ENCODE measurements at places on chromosomes 16 and 17. TPM values are rescaled to one million over a fixed set of nuclear protein-coding genes. Genes with fewer than 3 reads are reported as not detected.

DNA sequence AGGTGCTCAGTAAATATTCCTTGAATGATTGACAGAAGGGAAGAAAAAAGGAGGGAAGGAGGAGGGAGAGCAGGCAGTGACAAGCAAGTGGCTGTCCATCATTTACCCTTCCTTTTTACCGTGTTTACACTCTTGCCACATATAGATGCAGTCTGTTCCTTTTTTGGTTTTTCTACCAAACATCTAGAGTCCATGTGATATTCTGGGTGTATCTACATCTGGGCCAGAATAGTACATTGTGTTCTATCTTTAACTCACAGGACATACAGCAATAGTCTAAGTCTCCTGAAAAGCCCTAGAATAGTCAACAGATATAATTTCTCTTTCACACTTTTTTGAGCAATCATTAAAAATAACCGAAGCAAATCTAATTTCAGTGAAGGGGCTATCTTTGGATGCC is 33.5 kb downstream of the KCNJ2 start:
- no peaks in the 10 kb centered on the region for H3K27me3 ChIP-seq
- no peaks in the 10 kb centered on the region for H3K36me3 ChIP-seq
- DNase-seq: no peak
- no peak overlapping the region for H3K27ac ChIP-seq

DNA sequence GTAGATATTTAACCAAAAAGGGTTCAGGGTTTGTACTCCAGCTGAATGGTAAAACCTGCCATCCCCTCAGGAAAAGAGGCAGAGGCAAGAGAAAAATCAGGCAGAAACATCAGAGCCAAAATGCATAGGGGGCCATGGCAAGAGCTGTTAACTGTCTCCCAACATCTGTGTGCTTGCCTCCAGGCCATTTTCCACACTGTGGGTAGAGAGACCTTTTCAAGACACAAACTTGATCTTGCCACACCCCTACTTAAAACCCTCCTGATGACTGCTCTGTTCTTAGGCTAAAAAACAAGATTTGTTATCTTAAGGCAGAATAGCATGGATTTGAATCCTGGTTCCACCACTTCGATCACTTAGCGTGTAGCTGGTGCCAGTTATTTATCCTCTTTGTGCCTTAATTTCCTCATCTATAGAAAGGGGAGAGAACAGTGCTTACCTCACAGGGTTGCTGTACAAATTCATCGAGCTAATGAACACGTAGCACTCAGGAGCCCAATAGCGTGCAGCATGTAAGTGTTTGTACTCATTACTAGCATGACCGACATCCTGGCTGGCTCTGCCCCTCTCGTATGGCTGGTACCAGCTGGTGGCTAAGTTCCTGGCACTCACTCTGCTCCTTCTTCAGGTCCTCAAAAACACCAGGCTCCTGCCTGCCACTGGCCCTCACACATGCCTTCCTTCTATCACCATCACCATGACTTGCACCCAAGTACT is 25.8 kb downstream of the STAT3 start:
- H3K4me3 ChIP-seq: no peak overlapping the region
- no peak for DNase-seq
- H3K27ac ChIP-seq: no peak overlapping the region
- H3K27me3 ChIP-seq: no peaks in the 10 kb centered on the region
- H3K4me1 ChIP-seq: peaks cover 52% of the 10 kb centered on the region
- peaks cover 8% of the 10 kb centered on the region for H3K36me3 ChIP-seq

- H3K4me1 ChIP-seq: no peaks in the 10 kb centered on the region
- H3K36me3 ChIP-seq: peaks cover 30% of the 10 kb centered on the region
- no peak overlapping the region for H3K27ac ChIP-seq
- no peak overlapping the region for H3K4me3 ChIP-seq
These were observed 4.7 kb downstream of the RFNG start for GRCh38 chr17:82046903-82047302.

DNA sequence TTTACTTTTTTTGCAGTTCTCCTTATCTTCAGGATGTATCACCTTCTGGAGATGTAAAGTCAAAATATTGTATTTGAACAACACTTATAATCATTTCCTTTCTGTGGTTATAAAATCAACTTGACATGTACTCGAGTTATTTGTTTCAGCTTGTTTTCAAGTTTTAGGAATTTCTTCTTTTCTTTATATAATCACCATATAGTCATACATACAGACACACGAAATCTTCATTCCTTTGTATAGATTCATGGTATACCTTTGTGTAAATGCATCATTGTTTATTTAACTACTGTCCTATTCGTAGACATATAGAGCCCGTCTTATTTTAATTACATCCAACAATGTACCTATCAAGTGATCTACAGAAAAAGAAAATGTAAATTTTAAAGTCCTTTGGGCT is 40.1 kb downstream of the CMC2 start:
- no peaks in the 10 kb centered on the region for H3K27me3 ChIP-seq
- no peak for DNase-seq
- H3K36me3 ChIP-seq: no peaks in the 10 kb centered on the region
- H3K4me3 ChIP-seq: no peak overlapping the region

KCNH6 gene
- total RNA-seq: not detected

GRCh38 chr17:1003972-1004768 is 7.2 kb downstream of the TIMM22 start:
- no peaks in the 10 kb centered on the region for H3K27me3 ChIP-seq
- DNase-seq: peak; percentile 89
- H3K4me1 ChIP-seq: peaks cover 48% of the 10 kb centered on the region

KRTAP16-1 gene
- not detected for total RNA-seq

KRTAP9-4 gene
- total RNA-seq: not detected

PSME3 gene
- 79.9 TPM for total RNA-seq

GRCh38 chr17:75077072-75077495 is 10.7 kb upstream of the SLC16A5 start:
- no peaks in the 10 kb centered on the region for H3K36me3 ChIP-seq
- no peak overlapping the region for H3K27ac ChIP-seq
- no peaks in the 10 kb centered on the region for H3K27me3 ChIP-seq
- peak; percentile 49 for DNase-seq

- H3K27ac ChIP-seq: no peak overlapping the region
- peaks cover 29% of the 10 kb centered on the region for H3K4me1 ChIP-seq
- H3K27me3 ChIP-seq: no peaks in the 10 kb centered on the region
- no peak overlapping the region for H3K4me3 ChIP-seq
These were observed 2.5 kb downstream of the RNF166 start for GRCh38 chr16:88703486-88704309.

ABCA3 gene
- 1.4 TPM for total RNA-seq

GRCh38 chr16:23650674-23651416 is 9.6 kb downstream of the DCTN5 start:
- peaks cover 40% of the 10 kb centered on the region for H3K36me3 ChIP-seq
- no peak overlapping the region for H3K4me3 ChIP-seq
- no peaks in the 10 kb centered on the region for H3K27me3 ChIP-seq
- no peak overlapping the region for H3K27ac ChIP-seq
- DNase-seq: no peak
- no peaks in the 10 kb centered on the region for H3K4me1 ChIP-seq

DNA sequence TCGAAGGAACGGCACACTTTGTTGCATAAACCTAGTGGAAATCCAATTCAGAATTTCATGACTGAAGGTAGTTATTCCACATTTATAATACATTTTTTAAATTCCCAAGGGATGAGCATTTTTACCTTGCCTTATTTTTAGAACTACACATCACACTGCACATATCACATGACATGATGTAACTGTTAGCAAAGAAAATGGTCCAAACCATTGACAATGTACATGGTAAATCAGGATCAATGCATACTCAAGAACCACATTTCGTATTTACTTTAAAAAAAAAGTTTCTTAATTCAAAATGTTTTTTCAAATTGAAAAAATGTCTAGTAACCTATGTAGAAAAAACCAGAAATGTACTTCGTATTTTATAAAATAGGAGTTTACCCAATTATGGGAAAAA is 2.5 kb downstream of the KANSL1 start:
- no peak for DNase-seq
- peak overlapping the region; percentile 62 for H3K27ac ChIP-seq
- no peaks in the 10 kb centered on the region for H3K27me3 ChIP-seq
- H3K4me1 ChIP-seq: peaks cover 28% of the 10 kb centered on the region

- no peaks in the 10 kb centered on the region for H3K27me3 ChIP-seq
- H3K36me3 ChIP-seq: peaks cover 23% of the 10 kb centered on the region
- no peak for DNase-seq
- H3K4me3 ChIP-seq: no peak overlapping the region
These were observed 12.1 kb downstream of the ZDHHC7 start for GRCh38 chr16:84999200-84999599.

GRCh38 chr17:51257150-51258081 is 2.4 kb downstream of the MBTD1 start:
- peaks cover 24% of the 10 kb centered on the region for H3K4me1 ChIP-seq
- H3K27me3 ChIP-seq: no peaks in the 10 kb centered on the region
- peak overlapping the region; percentile 27 for H3K27ac ChIP-seq
- H3K36me3 ChIP-seq: no peaks in the 10 kb centered on the region

- peaks cover 25% of the 10 kb centered on the region for H3K4me1 ChIP-seq
- DNase-seq: peak; percentile 92
- H3K27me3 ChIP-seq: no peaks in the 10 kb centered on the region
- peak overlapping the region; percentile 87 for H3K4me3 ChIP-seq
- H3K36me3 ChIP-seq: peaks cover 7% of the 10 kb centered on the region
These were observed 484 bp downstream of the FZD2 start for GRCh38 chr17:44557651-44558285.

DNA sequence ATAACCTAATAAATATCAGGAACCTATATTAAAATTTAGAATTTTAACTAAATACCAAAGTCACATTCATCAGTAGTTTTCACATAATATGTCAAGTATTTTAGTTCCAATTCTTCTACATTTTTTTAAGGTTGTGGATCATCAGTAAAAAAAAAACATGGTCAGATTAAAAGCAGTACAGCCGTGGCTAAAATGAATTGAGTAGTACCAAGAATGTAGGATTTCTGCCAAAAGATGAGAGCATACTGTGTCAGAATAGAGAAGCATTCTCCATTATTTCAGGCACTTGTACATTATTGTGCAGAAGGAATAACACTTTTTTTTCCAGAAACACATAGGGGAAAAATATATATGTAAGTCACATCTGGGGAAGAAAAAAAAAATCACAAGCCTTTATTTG is 1176.1 kb downstream of the CDH11 start:
- no peaks in the 10 kb centered on the region for H3K4me1 ChIP-seq
- H3K27ac ChIP-seq: no peak overlapping the region

DNA sequence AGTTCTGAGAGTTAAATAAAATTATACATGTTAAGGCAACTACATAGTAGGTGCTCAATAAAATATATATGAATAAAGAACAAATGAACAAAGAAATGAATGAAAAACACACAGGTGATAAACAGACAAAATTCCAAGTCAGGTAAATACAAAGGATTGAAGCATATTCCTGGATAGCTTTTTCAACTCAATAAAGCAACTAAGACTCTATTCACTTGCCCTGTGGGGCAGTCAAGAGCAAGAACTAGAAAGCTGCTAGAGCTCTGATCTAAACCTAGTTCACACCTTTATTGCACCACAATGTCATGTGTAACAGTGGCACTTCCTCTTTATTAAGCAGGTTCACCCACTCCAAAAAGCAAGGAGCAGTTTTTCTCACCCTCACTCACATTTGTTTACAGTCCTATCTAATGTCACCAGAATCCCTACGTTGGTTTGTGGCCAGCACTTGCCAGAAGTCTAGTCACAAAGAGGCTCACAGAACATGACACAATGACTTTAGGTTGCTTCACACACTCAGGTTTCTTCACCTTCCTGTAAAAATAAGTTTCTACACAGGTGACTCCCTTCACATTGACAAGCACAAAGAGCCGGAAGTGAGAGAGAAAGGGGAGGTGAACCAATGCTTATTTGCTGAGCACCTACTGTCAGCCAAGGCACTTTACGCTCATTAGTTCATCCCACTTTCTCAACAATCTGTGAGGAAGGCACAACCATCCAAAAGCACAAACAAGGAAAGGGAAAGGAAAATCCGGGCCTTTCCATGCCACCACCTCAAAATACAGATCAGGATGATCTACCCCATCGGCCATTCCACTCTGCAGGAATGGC is 70.8 kb downstream of the XPO6 start:
- H3K4me1 ChIP-seq: peaks cover 7% of the 10 kb centered on the region
- H3K4me3 ChIP-seq: no peak overlapping the region
- DNase-seq: peak; percentile 58
- H3K27me3 ChIP-seq: no peaks in the 10 kb centered on the region

GRCh38 chr16:3008690-3009037 is 4.1 kb upstream of the CLDN9 start:
- H3K27me3 ChIP-seq: peaks cover 80% of the 10 kb centered on the region
- no peak overlapping the region for H3K4me3 ChIP-seq
- H3K4me1 ChIP-seq: no peaks in the 10 kb centered on the region
- DNase-seq: peak; percentile 80
- H3K27ac ChIP-seq: no peak overlapping the region
- H3K36me3 ChIP-seq: no peaks in the 10 kb centered on the region

Measured in osteoblast (primary cell).